Smooth muscle cell of bladder (primary cell): ENCODE measurements at places on chromosomes 2 and 18. TPM values are rescaled to one million over a fixed set of nuclear protein-coding genes. Genes with fewer than 3 reads are reported as not detected.

The CYS1 gene
- total RNA-seq: 2.0 TPM in 2 replicates

The KCMF1 gene
- 51.6 and 77.2 TPM in 2 replicates for total RNA-seq

The FOXI3 gene
- total RNA-seq: not detected in 2 replicates

The USP14 gene
- total RNA-seq: 13.4 and 14.3 TPM in 2 replicates

The IL36RN gene
- 0.09 TPM in 1 of 2 replicates, not detected in the other for total RNA-seq

The NT5C1B gene
- not detected in 2 replicates for total RNA-seq

The KIF5C gene
- total RNA-seq: under 0.01 and 0.09 TPM in 2 replicates

The PLA2R1 gene
- 7.5 and 10.0 TPM in 2 replicates for total RNA-seq

The SCN9A gene
- total RNA-seq: 7.8 and 11.6 TPM in 2 replicates

The DLX2 gene
- not detected in 2 replicates for total RNA-seq

The TMEM198 gene
- total RNA-seq: 1.3 and 1.8 TPM in 2 replicates

The MFSD2B gene
- 0.28 and 0.55 TPM in 2 replicates for total RNA-seq

The DAW1 gene
- total RNA-seq: 0.14 and 0.55 TPM in 2 replicates

The NT5DC4 gene
- total RNA-seq: not detected in 2 replicates

The CPS1 gene
- 15.5 and 18.4 TPM in 2 replicates for total RNA-seq

The HRH4 gene
- under 0.01 and 0.18 TPM in 2 replicates for total RNA-seq

The LIMS3 gene
- total RNA-seq: 2.8 and 5.2 TPM in 2 replicates

The GALNT13 gene
- 17.2 and 40.3 TPM in 2 replicates for total RNA-seq

The ST6GAL2 gene
- under 0.01 and 1.1 TPM in 2 replicates for total RNA-seq

The CCL20 gene
- total RNA-seq: 0.28 TPM in 1 of 2 replicates, not detected in the other

The CGREF1 gene
- total RNA-seq: 7.0 and 8.2 TPM in 2 replicates

The HNRNPLL gene
- 35.2 and 35.7 TPM in 2 replicates for total RNA-seq

The SPATA3 gene
- not detected in 2 replicates for total RNA-seq

The SCYGR2 gene
- not detected in 2 replicates for total RNA-seq

The ZNF385B gene
- 0.09 TPM in 1 of 2 replicates, not detected in the other for total RNA-seq

The MYL1 gene
- total RNA-seq: not detected in 2 replicates

The WDR35 gene
- total RNA-seq: 10.1 and 12.5 TPM in 2 replicates

The LAMA1 gene
- total RNA-seq: 11.7 and 55.3 TPM in 2 replicates
